Activated CD4-positive, alpha-beta memory T cell treated with anti-CD3 and anti-CD28 coated beads, Interleukin-2, amount 10 ng/mL, durations not matched to agents 7 days and 5 days (primary cell): ENCODE measurements at places on chromosomes 1 and 21. TPM values are rescaled to one million over a fixed set of nuclear protein-coding genes. Genes with fewer than 3 reads are reported as not detected.

KRTAP10-2 gene
- total RNA-seq: not detected

PEX14 gene
- 18.9 TPM for total RNA-seq

OR2W3 gene
- total RNA-seq: 0.30 TPM

XCL2 gene
- total RNA-seq: not detected

NCAM2 gene
- total RNA-seq: not detected

LRRC39 gene
- total RNA-seq: 0.53 TPM

AXDND1 gene
- 0.58 TPM for total RNA-seq

RAP1GAP gene
- total RNA-seq: 0.15 TPM

DNA sequence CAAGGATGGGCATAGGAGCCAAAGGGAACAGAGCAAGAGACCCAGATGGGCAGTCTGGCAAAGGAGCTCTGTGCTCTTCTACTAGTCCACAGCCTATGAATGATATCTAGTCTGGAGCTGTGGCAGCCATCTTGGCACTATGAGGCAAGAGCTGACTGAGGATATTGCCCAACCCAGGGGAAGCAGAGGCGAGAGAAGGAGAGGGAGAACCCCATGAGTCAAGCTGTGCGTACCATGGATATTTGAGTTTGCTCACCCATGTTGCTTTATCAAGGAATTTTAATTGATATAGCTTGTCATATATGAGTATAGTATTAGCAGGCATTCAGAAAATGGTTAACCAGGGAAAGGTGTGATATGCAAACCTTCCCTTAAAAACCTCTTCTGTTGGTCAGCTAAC lies 420.9 kb downstream of the PRDM2 start:
- no peak for DNase-seq
- H3K4me3 ChIP-seq: no peak overlapping the region
- no peak overlapping the region for H3K27ac ChIP-seq
- no peaks in the 10 kb centered on the region for H3K4me1 ChIP-seq
- no peaks in the 10 kb centered on the region for H3K36me3 ChIP-seq

GRCh38 chr21:41207401-41208375 lies 39.7 kb downstream of the BACE2 start:
- H3K4me1 ChIP-seq: peaks cover 9% of the 10 kb centered on the region
- H3K27ac ChIP-seq: no peak overlapping the region
- no peaks in the 10 kb centered on the region for H3K36me3 ChIP-seq
- H3K27me3 ChIP-seq: peaks cover 5% of the 10 kb centered on the region
- peak; percentile 27 for DNase-seq

DNA sequence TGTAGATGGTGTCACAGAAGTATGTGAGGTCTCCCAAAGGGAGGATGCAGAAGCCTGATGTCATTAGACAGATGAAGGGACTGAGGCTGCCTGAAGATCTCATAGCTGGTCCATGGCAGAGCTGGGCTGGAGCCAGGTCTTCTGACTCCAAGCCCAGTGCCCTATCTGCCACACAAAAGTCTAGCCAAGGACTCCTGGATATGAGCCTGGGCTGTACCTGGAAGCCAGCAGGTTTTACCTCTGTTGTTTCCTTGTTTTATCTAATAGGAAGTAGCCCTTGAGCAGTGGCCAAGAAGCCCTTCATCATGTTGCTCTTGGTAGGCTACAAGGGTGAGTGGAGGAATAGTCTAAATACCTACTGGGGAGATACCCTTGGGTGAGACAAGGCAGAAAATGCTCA lies 74.4 kb upstream of the SLC44A3 start:
- H3K27ac ChIP-seq: no peak overlapping the region
- DNase-seq: no peak
- H3K27me3 ChIP-seq: peaks cover 2% of the 10 kb centered on the region
- no peaks in the 10 kb centered on the region for H3K36me3 ChIP-seq

- no peak for DNase-seq
- no peaks in the 10 kb centered on the region for H3K36me3 ChIP-seq
- no peaks in the 10 kb centered on the region for H3K4me1 ChIP-seq
- H3K4me3 ChIP-seq: no peak overlapping the region
- H3K27ac ChIP-seq: no peak overlapping the region
Observed at GRCh38 chr1:199383793-199384192, 643.7 kb upstream of the NR5A2 start.

DNA sequence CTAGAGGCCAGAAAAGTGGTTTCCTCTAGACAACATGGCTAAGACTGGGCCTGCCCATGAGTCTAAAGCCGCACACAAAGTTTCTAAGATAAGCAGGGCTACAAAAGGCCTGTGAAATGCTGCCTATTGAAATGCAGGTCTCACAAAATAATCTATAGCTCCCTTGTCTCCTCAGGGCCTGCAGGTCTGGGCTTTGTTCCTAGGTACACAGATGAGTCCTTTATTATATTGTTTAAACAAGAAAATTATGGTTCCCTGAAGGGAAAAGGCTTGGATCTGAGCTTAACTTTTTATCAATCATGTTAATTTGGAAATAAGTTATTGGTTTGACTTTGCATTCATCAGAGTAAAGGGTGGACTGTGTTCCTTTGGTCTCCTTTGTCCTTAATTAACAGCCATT lies 413.4 kb upstream of the BEND5 start:
- H3K27ac ChIP-seq: no peak overlapping the region
- no peak for DNase-seq
- H3K4me3 ChIP-seq: no peak overlapping the region
- H3K4me1 ChIP-seq: no peaks in the 10 kb centered on the region
- H3K36me3 ChIP-seq: no peaks in the 10 kb centered on the region

- no peak for DNase-seq
- H3K36me3 ChIP-seq: no peaks in the 10 kb centered on the region
- no peak overlapping the region for H3K4me3 ChIP-seq
- H3K4me1 ChIP-seq: no peaks in the 10 kb centered on the region
- H3K27ac ChIP-seq: no peak overlapping the region
Observed at GRCh38 chr1:54160351-54160750, 7.6 kb upstream of the CDCP2 start.

DNA sequence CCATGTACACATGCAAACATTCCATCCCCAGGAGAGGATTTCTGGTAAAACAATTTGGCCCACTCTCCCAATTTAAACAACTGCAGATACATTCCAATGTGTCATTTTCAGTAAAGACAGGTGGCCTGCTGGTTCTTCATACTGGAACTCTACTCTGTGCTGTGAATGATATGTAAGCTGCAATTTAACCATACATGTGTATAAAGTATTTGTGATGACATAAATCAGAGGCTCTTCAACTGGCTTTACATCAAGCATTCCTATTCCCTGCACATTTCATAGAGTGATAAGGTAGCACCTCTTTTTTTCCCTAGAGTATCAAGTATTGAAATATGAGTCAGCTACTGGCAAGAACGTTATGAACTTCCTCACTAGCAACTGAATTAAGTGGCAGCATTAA lies 649.5 kb upstream of the ADGRL2 start:
- no peaks in the 10 kb centered on the region for H3K27me3 ChIP-seq
- no peak overlapping the region for H3K4me3 ChIP-seq
- H3K4me1 ChIP-seq: no peaks in the 10 kb centered on the region
- no peaks in the 10 kb centered on the region for H3K36me3 ChIP-seq
- no peak for DNase-seq
- no peak overlapping the region for H3K27ac ChIP-seq

GRCh38 chr1:215583185-215583749 lies 16.2 kb downstream of the KCTD3 start:
- H3K4me1 ChIP-seq: no peaks in the 10 kb centered on the region
- H3K27ac ChIP-seq: no peak overlapping the region
- H3K36me3 ChIP-seq: peaks cover 3% of the 10 kb centered on the region
- DNase-seq: no peak
- no peaks in the 10 kb centered on the region for H3K27me3 ChIP-seq

- H3K4me3 ChIP-seq: no peak overlapping the region
- H3K27me3 ChIP-seq: no peaks in the 10 kb centered on the region
- H3K36me3 ChIP-seq: peaks cover 11% of the 10 kb centered on the region
- H3K27ac ChIP-seq: no peak overlapping the region
- no peak for DNase-seq
Observed at GRCh38 chr1:15734901-15735300, 1.2 kb upstream of the SLC25A34 start.

DNA sequence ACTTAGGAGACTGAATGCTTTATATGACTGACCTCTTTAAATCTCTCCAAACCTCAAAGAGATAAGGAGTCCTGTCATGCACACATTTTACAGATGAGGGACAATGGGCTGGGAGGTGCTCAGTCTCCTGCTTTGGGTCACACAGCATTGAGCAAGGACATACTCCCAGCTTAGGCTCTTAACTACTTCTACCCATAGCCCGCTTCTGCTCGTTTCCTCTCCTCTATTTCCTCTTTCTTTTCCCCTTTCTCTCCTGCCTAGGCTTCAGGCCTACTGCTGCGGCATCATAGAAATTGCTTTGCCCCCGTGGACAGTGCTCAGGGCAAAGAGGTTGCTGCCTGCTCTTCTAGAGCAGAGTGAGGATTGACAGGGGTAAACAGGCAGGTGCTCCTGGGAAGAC lies 12.4 kb upstream of the ZNF691 start:
- H3K4me1 ChIP-seq: no peaks in the 10 kb centered on the region
- DNase-seq: no peak
- no peak overlapping the region for H3K27ac ChIP-seq
- no peak overlapping the region for H3K4me3 ChIP-seq
- no peaks in the 10 kb centered on the region for H3K27me3 ChIP-seq

- peaks cover 41% of the 10 kb centered on the region for H3K4me1 ChIP-seq
- peak overlapping the region; percentile 86 for H3K4me3 ChIP-seq
- peak overlapping the region; percentile 93 for H3K27ac ChIP-seq
- H3K36me3 ChIP-seq: peaks cover 38% of the 10 kb centered on the region
- peaks cover 4% of the 10 kb centered on the region for H3K27me3 ChIP-seq
Observed at GRCh38 chr1:156021093-156021428, 310 bp upstream of the SSR2 start.

- no peak overlapping the region for H3K4me3 ChIP-seq
- H3K27me3 ChIP-seq: no peaks in the 10 kb centered on the region
Observed at GRCh38 chr1:220241072-220241663, 31.1 kb downstream of the RAB3GAP2 start.

- no peaks in the 10 kb centered on the region for H3K27me3 ChIP-seq
- peaks cover 44% of the 10 kb centered on the region for H3K4me1 ChIP-seq
- H3K27ac ChIP-seq: peak overlapping the region; percentile 12
- no peaks in the 10 kb centered on the region for H3K36me3 ChIP-seq
- no peak for DNase-seq
Observed at GRCh38 chr1:59004755-59005154, 220.9 kb upstream of the JUN start.

DNA sequence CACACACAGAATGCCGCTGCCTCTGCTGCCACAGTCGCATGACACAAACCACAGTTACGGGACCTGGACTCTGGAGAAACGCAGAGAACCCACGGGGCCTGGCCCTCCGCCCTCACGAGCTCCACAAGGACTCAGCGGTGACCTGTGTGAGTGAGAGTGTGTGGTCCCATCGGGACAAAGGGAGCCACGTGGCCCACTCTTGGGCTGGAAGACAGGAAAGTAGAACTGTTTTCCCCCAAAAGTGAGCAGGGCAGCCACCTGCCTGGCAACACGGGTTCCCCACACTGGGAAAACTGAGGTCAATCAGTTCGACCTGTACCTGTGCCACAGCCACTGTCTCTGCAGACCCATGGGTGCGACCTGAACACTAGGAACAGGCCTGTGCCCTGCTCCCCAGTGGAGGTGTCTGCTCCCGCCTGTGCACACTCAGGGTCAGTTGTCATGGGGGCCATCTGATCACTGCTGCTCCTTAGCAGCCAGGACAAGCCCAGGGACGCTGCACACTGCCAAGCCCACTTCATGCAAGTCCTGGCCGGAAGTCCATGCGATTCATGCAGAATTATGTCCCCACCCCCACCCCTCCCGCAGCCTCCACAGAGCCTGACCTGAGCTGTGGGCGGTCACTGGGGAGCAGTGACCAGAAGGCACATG lies 54.4 kb upstream of the ADARB1 start:
- no peak overlapping the region for H3K27ac ChIP-seq
- H3K4me1 ChIP-seq: peaks cover 7% of the 10 kb centered on the region
- DNase-seq: no peak
- peaks cover 40% of the 10 kb centered on the region for H3K27me3 ChIP-seq

DNA sequence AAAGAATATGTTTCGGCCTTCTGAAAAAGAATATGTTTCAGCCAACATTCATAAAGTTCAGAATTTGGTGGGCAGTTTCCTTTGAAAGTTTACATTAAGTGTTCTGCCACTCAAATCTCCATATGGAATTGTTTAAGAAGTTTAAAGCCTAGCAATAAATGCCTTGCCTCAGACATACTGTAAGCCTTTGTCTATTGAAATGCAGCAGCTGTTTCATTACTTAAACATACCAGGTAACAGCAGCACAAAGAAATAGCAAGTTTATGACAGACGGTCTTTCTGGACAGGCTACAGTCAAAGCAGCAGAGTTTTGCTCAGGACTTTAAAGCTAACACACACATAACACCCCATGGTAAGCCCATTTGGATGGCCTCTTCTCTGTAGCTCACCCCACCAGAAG lies 38.5 kb upstream of the C1orf105 start:
- H3K4me1 ChIP-seq: peaks cover 17% of the 10 kb centered on the region
- DNase-seq: no peak
- peak overlapping the region; percentile 28 for H3K27ac ChIP-seq

DNA sequence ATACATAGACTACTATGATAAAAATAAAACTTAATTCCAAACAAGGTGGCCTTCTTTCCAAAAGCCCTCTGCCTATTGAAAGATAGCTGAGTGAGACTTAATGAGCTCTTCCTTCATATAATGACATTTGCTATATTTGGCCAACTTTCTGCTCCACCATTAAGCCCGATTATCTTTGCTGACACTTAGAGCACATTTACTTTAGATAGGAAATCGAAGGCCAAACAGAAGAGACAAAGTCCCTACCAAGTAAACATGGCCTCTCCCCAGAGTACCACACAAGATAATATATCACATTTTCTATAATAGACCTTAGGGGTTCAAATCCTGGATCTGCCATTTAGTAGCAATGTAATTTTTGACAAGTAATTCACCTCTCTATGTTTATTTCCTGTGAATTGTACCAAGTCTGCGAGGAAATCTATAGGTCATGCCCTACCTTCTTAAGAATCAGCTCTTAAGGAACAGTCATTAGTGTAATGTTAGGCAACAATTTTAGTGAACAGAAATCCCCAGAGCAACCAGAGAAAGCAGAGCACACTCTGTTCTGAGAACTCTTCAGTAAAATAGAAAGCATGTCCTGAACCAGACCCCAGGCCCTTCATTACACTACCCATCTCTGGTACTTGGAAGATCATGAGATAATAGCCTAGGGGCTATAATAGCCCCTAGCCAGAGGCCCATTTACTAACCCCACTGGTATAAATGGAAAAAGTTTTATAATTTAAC lies 17.3 kb upstream of the COA6 start:
- peak overlapping the region; percentile 81 for H3K4me3 ChIP-seq
- peaks cover 19% of the 10 kb centered on the region for H3K4me1 ChIP-seq
- peak overlapping the region; percentile 70 for H3K27ac ChIP-seq
- H3K36me3 ChIP-seq: peaks cover 3% of the 10 kb centered on the region
- peaks cover 12% of the 10 kb centered on the region for H3K27me3 ChIP-seq
